ENCODE measurements at places on chromosomes 12 and 14. TPM values are rescaled to one million over a fixed set of nuclear protein-coding genes. Genes with fewer than 3 reads are reported as not detected.

PPP1R3E gene
- 10.8 TPM for total RNA-seq

SUSD6 gene
- 98.9 TPM for total RNA-seq

GUCY2C gene
- 82.8 TPM for total RNA-seq

DNA sequence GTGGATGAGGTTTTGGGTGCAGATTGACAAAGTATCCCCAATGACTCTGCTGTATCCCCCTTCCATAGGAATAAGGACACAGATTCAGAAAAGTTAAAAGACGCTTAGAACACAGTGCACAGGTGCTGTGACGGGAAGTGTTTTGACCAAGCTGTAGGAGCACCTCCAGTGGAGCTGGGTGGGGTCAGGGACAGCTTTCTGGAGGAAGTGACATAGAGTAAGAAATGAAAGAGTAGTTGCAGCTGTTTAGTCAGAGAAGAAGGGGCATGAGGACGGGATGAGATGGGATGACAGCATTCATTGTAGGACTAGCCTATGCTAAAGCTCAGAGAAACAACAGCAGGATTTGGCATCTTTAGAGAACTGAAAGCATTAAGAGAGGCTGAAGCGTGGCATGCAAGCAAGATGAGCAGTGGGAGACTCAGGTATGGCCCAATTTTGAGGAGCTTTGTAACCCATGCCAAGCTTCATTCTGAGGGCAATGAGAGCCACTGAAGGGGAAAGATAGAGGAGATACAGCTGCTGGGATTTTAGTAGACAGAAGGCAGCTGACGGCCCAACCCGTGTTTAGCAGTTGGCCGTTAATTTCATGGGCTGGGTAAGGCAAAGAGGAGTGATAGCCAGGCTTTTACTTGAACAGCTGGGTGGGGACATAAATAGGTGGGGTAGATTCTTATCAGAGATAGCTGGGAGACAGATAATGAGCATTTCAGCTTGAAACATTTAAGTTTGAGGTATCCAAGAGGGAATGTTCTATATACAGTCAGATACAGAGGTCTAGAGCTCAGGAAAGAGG is 131.8 kb upstream of the KRAS start:
- DNase-seq = peak; percentile 55

TMEM63C gene
- total RNA-seq = 22.4 TPM

- DNase-seq = no peak
Observed at GRCh38 chr12:58725400-58726105, 194.8 kb downstream of the LRIG3 start.

- DNase-seq = no peak
Observed at GRCh38 chr12:19869413-19869812, 430.1 kb downstream of the AEBP2 start.

DNA sequence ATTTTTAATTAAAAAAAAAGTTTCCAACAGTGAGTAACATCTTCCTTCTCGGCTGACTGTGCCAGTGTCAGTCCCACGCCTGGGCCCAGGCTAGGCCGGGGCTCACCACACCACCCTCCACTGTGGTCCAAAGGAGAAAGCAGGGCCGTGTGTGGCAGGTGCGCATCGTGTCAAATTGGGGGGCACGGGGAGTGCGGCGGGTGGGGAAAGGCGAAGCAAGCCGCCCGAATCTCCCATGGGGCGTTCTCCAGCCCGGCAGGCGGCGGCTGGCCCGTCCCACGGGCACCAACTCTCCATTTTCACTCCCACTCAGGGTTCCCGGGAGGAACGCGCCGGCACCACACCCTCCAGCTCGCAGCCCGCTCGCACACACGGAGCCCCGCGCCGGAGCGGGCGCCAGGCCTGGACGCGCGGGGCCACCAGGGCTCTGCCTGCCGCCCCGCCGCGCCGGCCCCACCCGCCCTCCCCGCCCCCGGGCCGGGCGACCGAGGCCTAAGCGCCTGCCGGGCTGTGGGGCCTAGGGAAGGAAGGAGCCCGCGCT is 604 bp downstream of the EEA1 start:
- DNase-seq = peak; percentile 57

GRCh38 chr12:94150240-94151121 is 2.1 kb downstream of the PLXNC1 start:
- peak; percentile 38 for DNase-seq

ERP27 gene
- total RNA-seq = 1.0 TPM

GRCh38 chr12:32118806-32119205 is 12.2 kb downstream of the BICD1 start:
- no peak for DNase-seq

ACVRL1 gene
- total RNA-seq = 188 TPM

KLRC2 gene
- 1.7 TPM for total RNA-seq

RNASE3 gene
- not detected for total RNA-seq

DNA sequence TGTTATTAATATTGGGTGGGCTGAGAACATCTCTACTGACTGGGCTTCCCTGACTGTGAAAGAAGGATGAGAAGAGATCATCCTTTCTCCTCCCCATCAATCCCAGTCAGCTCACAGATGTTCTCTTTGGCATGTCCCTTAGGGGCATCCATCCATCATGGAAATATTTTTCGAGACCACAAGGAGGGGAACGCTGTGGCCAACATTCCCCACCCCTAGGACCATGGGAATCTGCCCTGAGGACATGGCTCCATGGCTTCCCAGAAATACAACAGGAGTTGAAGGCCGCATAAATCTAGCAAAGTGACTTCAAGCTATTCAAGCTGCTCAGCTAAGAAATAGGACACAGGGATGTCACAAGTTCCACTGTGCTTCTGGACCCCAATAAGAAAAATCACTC is 456.8 kb downstream of the MED13L start:
- no peak for DNase-seq

DNA sequence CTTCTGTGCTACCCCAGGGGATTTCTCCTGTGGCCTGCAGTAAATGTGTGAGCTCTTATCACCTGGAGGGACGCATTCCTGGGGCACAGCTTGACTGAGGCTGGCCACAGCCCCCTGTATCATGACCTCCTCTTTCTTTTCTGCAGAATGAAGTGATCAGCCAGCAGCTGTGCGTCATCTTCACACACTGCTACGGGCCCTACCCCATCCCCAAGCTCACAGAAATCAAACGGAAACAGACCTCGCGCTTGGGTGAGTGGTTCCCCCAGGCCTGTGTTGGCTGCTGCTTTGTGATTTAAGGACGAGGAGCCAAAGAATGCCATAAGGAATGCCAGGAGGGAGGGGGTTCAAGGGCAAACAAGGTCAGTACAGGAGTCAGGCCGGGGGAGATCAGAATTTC is 50.5 kb upstream of the PWP1 start:
- DNase-seq = no peak

DNA sequence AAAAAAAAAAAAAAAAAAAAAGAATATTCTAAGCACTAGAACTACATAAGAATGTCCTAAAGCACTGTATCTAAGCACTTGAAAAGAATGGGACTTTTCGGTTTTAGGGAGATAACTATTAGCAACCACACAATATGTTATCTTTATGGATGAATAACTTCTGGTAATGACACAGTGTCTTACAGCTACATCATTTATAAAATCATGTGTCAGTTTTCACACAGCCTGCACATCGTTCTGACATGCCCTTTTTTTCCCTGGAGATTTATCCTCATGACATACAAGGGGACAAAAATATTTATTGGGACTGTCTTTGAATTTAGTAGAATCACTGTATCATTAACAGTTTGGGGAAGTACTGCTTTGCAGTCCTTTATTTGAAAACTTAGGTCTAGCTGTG is 17.3 kb downstream of the TMEM19 start:
- DNase-seq = no peak

GRCh38 chr12:117100251-117100650 is 1.0 kb upstream of the TESC start:
- DNase-seq = no peak

DNAJC22 gene
- 45.6 TPM for total RNA-seq

- DNase-seq = no peak
Observed at GRCh38 chr14:76081642-76082041, 70.1 kb upstream of the GPATCH2L start.

All from left colon (tissue), 2 donors.